ENCODE measurements at places on chromosomes 2 and 18. TPM values are rescaled to one million over a fixed set of nuclear protein-coding genes. Genes with fewer than 3 reads are reported as not detected.

GRCh38 chr2:178473373-178473772, 5.0 kb downstream of the FKBP7 start:
- DNase-seq: no peak

- no peak for DNase-seq
Measured at GRCh38 chr2:172227719-172228118, 125.0 kb upstream of the DLX2 start.

DNA sequence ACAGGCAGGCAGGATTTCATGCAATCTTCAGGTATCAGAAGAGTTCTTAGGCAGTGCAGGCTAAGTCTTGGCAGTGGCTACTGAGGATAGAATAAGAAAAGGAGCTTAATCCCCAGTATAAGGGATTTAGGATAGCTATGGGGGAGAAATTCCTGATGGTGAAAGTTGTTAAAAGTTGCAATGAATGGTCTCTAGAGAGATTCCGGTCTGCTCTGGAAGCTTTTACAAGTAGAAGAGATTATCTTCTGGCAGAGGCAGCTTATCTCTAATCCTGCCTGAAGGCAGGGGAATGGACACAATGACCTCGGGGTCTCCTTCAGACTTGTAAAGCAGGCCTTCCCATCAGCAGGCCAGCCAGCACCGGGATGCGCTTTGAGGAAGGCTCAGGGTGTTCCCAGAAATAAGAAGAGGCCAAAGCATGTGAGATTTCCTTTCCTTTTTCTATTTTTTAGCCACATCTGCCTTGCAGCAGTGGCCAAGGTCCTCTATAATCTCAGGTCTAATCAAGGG, 253.9 kb upstream of the KLHL29 start:
- no peak for DNase-seq

GRCh38 chr2:130251873-130252620, 53.8 kb upstream of the TUBA3E start:
- DNase-seq: no peak

Gene NAT8
- total RNA-seq: not detected

Data from activated T-cell treated with anti-CD3 and anti-CD28 coated beads, Interleukin-2, amount 50 U/mL, for 72 hours (primary cell).